Activated CD8-positive, alpha-beta T cell treated with anti-CD3 and anti-CD28 coated beads for 36 hours (primary cell): ENCODE measurements at places on chromosomes 1 and 21. TPM values are rescaled to one million over a fixed set of nuclear protein-coding genes. Genes with fewer than 3 reads are reported as not detected.

The AUNIP gene
- total RNA-seq = 10.3 TPM

The CFAP107 gene
- total RNA-seq = not detected

The LCE1F gene
- total RNA-seq = not detected

The STUM gene
- not detected for total RNA-seq

- no peak overlapping the region for H3K4me3 ChIP-seq
- no peak overlapping the region for H3K27ac ChIP-seq
- DNase-seq = no peak
- peaks cover 2% of the 10 kb centered on the region for H3K4me1 ChIP-seq
- H3K27me3 ChIP-seq = peaks cover 3% of the 10 kb centered on the region
Observed at GRCh38 chr1:228208831-228209551, 1.1 kb downstream of the OBSCN start.

GRCh38 chr1:211534545-211535291 is 42.8 kb upstream of the RD3 start:
- no peaks in the 10 kb centered on the region for H3K4me1 ChIP-seq
- no peaks in the 10 kb centered on the region for H3K36me3 ChIP-seq
- H3K4me3 ChIP-seq = no peak overlapping the region
- no peak for DNase-seq
- H3K27ac ChIP-seq = peak overlapping the region; percentile 25

DNA sequence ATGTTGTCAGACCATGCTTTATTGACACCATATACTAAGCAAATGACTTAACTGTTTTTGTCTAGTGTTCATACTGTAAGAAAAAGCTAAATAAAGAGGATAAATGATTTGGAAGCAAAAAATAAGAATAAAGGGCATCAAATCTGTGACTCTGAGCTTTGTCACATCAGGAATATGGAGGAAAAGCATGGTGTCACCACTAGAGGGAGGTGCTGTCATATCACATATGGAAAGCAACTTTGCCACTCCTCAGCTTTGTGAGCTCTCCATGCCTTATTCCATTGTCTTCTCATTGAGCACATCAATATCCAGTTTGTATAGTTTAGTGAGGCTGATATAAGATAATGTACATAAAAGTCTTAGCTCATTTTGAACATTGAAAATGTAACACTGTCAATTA is 20.8 kb upstream of the GBP1 start:
- H3K36me3 ChIP-seq = no peaks in the 10 kb centered on the region
- no peaks in the 10 kb centered on the region for H3K27me3 ChIP-seq
- H3K27ac ChIP-seq = no peak overlapping the region
- H3K4me3 ChIP-seq = no peak overlapping the region
- H3K4me1 ChIP-seq = peaks cover 7% of the 10 kb centered on the region

DNA sequence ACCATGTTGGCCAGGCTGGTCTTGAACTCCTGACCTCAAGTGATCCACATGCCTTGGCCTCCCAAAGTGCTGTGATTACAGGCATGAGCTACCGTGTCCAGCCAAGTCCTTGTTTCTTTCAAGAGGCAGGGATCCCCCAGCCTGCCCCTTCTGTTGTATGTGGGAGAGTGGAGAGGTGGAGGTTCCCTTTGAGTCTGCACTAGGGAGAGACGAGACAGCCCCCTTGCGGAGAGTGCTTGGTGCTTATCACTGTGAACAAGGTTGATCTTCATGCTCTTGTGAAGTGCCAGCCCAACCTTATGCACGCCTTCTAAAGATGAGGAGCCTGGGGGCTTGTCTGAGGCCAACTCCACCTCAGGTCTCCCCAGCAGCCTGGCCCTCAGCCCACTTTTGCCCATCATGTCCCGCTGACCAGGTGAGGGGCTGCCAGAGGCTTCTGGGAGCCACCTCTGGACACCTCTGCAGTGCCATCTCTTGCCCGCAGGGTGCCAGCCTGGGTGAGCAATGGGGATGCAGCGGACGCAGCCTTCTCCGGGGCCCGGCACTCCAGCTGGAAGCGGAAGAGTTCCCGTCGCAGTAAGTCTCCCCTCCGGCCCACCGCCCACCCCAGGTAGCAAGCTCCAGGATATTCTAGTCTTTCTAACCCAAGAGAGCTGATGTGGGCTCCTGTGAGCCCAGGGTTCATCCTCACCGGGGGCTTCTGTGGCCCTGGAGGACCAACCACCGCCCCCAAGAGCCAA is 62.3 kb downstream of the ARHGEF10L start:
- H3K36me3 ChIP-seq = no peaks in the 10 kb centered on the region
- no peak overlapping the region for H3K4me3 ChIP-seq
- H3K27ac ChIP-seq = no peak overlapping the region
- no peaks in the 10 kb centered on the region for H3K4me1 ChIP-seq

DNA sequence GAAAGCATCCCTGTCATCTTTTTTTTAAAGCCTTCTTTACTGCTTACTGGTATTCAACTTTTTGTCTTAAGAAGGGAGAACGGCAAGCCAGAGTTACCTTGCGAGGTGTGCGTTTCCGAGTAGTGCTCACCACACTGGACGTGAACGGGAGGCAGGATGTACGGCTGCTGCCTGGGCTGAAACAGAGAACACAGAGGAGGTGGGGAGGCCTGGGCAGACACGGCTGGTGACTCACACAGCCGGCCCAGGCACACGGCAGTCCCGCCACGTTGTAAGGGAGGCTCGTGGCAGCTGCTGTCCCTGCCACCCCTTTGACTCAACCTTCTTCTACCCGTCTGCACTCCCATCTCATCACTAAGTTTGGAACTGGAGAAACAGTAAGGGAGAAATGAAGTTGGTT is 105.8 kb downstream of the SMYD2 start:
- no peaks in the 10 kb centered on the region for H3K4me1 ChIP-seq
- H3K36me3 ChIP-seq = no peaks in the 10 kb centered on the region
- H3K27me3 ChIP-seq = no peaks in the 10 kb centered on the region
- no peak overlapping the region for H3K27ac ChIP-seq
- no peak overlapping the region for H3K4me3 ChIP-seq

- no peaks in the 10 kb centered on the region for H3K36me3 ChIP-seq
- no peaks in the 10 kb centered on the region for H3K27me3 ChIP-seq
- peak; percentile 8 for DNase-seq
- H3K4me3 ChIP-seq = no peak overlapping the region
Observed at GRCh38 chr1:201713086-201713810, 115.7 kb upstream of the IPO9 start.

DNA sequence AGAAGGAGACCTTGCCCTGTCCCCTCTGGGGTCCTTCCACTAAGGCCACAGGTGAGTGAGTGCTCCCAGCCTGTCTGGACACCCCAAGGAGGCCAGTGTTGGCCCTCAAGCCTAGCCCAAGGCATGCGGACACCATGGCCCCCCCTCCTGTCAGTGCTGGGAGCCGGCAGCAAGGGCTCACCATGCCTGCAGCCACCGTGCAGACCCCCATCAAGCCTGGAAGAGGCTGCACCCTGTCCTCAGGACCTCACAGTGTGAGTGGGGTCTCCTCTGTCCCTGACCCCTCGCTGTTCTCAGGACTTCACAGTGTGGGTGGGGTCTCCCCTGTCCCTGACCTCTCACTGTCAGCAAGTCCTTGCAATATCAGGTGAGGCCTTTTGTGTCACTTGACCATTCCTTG is 33.2 kb upstream of the PRSS38 start:
- no peak overlapping the region for H3K27ac ChIP-seq
- peaks cover 4% of the 10 kb centered on the region for H3K27me3 ChIP-seq
- H3K4me1 ChIP-seq = peaks cover 12% of the 10 kb centered on the region
- no peak for DNase-seq

- peaks cover 37% of the 10 kb centered on the region for H3K4me1 ChIP-seq
- H3K27me3 ChIP-seq = peaks cover 7% of the 10 kb centered on the region
- peak; percentile 65 for DNase-seq
- H3K4me3 ChIP-seq = peak overlapping the region; percentile 89
Observed at GRCh38 chr1:228465571-228466146, 21.5 kb upstream of the RNF187 start.

DNA sequence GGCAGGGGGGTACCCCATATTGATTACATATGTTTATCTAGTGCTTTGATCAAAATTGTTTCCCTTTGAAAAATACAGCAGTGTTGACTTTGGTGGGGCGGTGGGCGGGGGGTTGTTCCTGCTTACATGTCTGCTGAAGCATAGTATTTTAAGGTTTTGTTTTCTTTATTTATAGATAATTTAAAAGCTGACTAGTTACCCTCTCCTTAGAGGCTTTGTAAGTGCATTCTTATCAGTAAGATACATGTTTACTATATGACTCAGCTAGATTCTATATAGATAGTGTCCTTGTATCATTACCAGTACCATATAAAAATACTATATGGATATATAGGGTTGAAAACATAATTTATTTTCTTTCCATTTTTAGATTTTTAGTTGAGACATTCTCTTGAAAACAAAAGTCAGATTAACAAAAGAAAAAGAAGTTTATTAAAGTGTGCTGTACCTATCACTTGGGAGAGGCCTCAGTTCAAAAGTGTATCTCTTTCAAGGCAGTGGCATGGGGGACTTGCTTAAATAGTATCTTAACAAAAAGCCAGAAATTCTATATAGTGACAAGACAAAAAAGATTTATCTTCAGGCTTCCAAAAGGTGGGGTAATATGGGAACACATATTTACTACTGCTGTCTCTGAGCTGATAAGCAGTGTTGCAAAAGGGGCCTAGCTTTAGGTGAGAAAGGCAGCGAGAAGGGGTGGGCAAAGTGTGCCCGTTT is 79.0 kb downstream of the HS2ST1 start:
- no peak overlapping the region for H3K4me3 ChIP-seq
- H3K27me3 ChIP-seq = no peaks in the 10 kb centered on the region
- H3K4me1 ChIP-seq = peaks cover 16% of the 10 kb centered on the region
- H3K27ac ChIP-seq = no peak overlapping the region
- no peak for DNase-seq

DNA sequence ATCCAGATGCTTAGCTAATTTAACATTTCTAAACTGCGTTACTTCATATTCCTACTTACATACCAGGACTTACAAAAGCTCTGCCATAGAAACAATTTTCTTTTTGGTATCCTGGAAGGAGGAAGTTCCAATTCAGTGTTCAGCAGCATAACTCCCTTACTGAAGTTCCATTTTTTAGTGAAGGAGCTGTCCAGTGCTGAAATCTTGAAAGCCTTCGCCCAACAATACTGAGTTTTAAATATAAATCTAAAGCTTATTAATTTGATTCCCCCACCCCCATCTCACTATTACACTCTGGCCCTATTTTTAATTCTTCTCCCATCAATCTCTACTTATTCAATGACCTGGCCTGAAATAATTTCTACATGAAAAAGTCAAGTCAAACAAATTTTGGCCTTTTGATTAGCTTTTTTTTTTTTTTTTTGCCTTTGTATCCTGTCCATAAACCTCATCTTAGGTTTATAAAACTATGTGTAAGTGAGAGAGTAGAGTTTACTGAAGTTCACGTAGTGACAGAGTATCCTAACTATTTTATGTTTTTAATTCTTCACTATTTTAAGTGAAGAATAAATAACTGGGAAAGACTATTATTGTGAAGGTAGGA is 323.0 kb upstream of the PLD5 start:
- no peaks in the 10 kb centered on the region for H3K4me1 ChIP-seq
- H3K27ac ChIP-seq = no peak overlapping the region
- no peaks in the 10 kb centered on the region for H3K27me3 ChIP-seq
- no peak for DNase-seq

GRCh38 chr1:50308878-50309277 is 114.4 kb downstream of the DMRTA2 start:
- no peak overlapping the region for H3K4me3 ChIP-seq
- no peaks in the 10 kb centered on the region for H3K4me1 ChIP-seq
- DNase-seq = peak; percentile 36
- no peaks in the 10 kb centered on the region for H3K36me3 ChIP-seq
- H3K27me3 ChIP-seq = peaks cover 11% of the 10 kb centered on the region
- H3K27ac ChIP-seq = no peak overlapping the region

GRCh38 chr1:176033881-176034280 is 173.2 kb downstream of the COP1 start:
- peaks cover 30% of the 10 kb centered on the region for H3K36me3 ChIP-seq
- DNase-seq = no peak
- peaks cover 5% of the 10 kb centered on the region for H3K4me1 ChIP-seq
- H3K4me3 ChIP-seq = no peak overlapping the region

GRCh38 chr1:22309572-22309971 is 142.1 kb upstream of the ZBTB40 start:
- peaks cover 23% of the 10 kb centered on the region for H3K27me3 ChIP-seq
- H3K27ac ChIP-seq = no peak overlapping the region
- no peak overlapping the region for H3K4me3 ChIP-seq
- H3K4me1 ChIP-seq = no peaks in the 10 kb centered on the region

GRCh38 chr1:89545264-89546038 is 20.8 kb downstream of the LRRC8B start:
- H3K36me3 ChIP-seq = peaks cover 54% of the 10 kb centered on the region
- peak overlapping the region; percentile 23 for H3K4me3 ChIP-seq
- DNase-seq = peak; percentile 80
- peaks cover 84% of the 10 kb centered on the region for H3K4me1 ChIP-seq
- peak overlapping the region; percentile 84 for H3K27ac ChIP-seq

- no peak overlapping the region for H3K4me3 ChIP-seq
- H3K27ac ChIP-seq = no peak overlapping the region
Observed at GRCh38 chr1:90834354-90834885, 117.3 kb upstream of the BARHL2 start.

- H3K36me3 ChIP-seq = no peaks in the 10 kb centered on the region
- no peaks in the 10 kb centered on the region for H3K4me1 ChIP-seq
- H3K27ac ChIP-seq = no peak overlapping the region
- no peaks in the 10 kb centered on the region for H3K27me3 ChIP-seq
- no peak overlapping the region for H3K4me3 ChIP-seq
Observed at GRCh38 chr1:204258213-204259115, 44.7 kb upstream of the GOLT1A start.

DNA sequence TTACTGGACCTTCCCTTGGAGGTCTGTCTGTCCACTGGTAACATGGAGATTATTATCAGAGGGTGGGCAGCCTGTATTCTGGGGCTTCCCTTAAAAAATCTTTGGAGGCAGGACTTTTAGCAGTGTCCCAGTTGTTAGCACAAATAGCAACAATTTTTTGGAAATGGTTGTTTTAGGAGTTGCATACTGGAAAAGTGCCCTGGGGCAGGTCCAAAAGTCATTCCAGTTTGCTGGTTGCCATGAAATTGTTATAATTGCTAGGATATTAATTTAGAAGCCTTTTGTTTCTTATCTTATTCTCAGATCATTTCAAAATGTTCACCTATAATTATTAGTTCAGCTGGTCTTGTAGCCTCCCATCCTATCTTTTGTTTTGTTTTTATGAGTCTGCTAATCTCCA is 71.0 kb downstream of the PTGS2 start:
- H3K27me3 ChIP-seq = peaks cover 18% of the 10 kb centered on the region
- H3K4me1 ChIP-seq = peaks cover 4% of the 10 kb centered on the region
- no peak overlapping the region for H3K4me3 ChIP-seq
- H3K36me3 ChIP-seq = no peaks in the 10 kb centered on the region
- no peak for DNase-seq
- H3K27ac ChIP-seq = no peak overlapping the region

GRCh38 chr1:53482441-53483153 is 23.4 kb downstream of the DMRTB1 start:
- no peaks in the 10 kb centered on the region for H3K36me3 ChIP-seq
- H3K27ac ChIP-seq = no peak overlapping the region
- H3K4me3 ChIP-seq = no peak overlapping the region
- H3K4me1 ChIP-seq = no peaks in the 10 kb centered on the region

GRCh38 chr1:71780681-71781080 is 501.7 kb downstream of the NEGR1 start:
- H3K27ac ChIP-seq = no peak overlapping the region
- no peak overlapping the region for H3K4me3 ChIP-seq
- peaks cover 4% of the 10 kb centered on the region for H3K4me1 ChIP-seq
- DNase-seq = peak; percentile 22
- no peaks in the 10 kb centered on the region for H3K36me3 ChIP-seq
- H3K27me3 ChIP-seq = no peaks in the 10 kb centered on the region
